Neural crest cell (in vitro differentiated cells): ENCODE measurements at places on chromosomes 7 and 10.

GRCh38 chr7:67723591-67723990, 727.0 kb downstream of the TYW1 start:
- no peak for DNase-seq

DNA sequence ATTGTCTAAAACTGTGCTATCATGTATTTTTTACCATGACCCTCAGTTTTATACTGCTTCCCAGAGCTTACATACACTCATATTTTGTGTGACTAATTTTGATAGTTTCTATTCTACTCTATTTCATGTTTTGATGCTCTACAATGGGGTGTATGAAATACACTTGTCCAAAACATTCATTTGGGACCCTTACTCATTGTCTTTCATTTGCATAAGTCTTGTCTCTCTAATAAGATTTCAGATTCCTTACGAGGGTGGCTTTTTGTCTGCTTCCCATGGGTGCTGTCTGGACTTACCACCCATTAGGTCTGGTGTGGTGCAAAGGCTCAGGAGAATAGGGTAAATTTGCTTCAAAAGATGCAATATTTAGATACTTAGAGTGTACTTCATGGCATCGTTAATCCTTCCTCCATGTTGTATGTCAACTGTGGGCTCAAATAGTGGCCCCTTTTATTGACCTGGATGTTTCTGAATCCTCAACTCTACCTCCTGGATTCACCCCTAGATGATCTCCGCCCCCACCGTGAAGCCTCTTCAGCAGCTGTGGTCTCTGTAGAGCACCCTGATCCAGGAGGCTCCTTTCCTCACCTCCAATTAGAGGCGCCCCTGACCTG, 3.6 kb upstream of the GIMAP5 start:
- no peak for DNase-seq

GRCh38 chr7:762885-763284, 35.8 kb upstream of the PRKAR1B start:
- no peak for DNase-seq

DNA sequence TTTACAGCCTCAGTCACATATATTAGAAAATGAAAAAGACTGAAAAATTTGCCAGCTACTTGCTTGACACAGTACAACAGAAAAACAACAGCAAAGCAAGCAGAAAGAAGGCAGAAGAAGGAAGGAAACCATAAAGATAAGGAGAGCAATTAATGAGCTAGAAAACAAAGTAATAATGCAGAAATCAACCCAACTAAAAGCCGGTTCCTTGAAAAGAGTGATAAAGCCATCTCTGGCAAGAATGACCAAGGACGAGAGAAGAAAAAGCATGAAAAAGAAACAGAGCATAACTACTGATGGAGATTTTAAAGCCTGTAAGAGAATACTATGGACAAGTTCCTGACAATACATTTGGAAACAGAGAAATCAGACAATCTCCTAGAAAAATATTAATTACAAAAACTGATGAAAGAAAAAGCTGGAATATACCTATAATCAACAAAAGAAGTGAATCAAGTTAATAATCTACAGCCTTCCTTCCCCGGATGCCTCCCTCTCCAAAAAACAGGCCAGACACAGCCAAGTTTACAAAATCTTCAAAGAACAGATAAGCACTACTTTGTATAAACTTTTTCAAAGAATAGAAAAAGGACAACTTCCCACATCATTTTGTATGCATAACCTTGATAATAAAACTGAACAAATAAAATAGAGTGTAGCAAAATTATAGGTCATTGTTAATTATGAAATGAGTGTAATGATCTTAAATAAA, 204.0 kb downstream of the BAMBI start:
- DNase-seq: no peak

- no peak for DNase-seq
Observed at GRCh38 chr10:18576586-18576985, 74.8 kb downstream of the NSUN6 start.

GRCh38 chr7:41835976-41836530, 133.2 kb upstream of the INHBA start:
- no peak for DNase-seq
